Naive B cell (primary cell): ENCODE measurements at places on chromosomes 3 and 15.

DNA sequence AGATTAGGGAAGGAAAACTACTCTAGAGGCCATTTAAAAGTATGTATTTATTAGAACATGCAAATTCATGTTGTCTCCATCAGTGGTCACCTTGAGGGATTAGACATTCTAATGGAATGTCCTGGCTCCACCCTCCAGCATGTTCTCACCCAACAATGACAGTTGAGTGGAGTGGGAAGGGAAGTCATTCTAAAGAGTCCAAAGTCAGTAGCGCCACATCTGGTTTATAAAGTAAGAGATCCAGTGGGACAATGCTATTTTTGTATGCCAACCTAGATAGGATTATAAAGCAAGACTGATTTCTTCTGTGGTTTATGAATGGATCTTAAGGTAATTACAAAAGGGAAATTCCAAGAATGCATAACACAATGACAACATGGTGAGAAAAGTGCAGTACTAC, 33.3 kb downstream of the SLC24A1 start:
- no peak for DNase-seq

DNA sequence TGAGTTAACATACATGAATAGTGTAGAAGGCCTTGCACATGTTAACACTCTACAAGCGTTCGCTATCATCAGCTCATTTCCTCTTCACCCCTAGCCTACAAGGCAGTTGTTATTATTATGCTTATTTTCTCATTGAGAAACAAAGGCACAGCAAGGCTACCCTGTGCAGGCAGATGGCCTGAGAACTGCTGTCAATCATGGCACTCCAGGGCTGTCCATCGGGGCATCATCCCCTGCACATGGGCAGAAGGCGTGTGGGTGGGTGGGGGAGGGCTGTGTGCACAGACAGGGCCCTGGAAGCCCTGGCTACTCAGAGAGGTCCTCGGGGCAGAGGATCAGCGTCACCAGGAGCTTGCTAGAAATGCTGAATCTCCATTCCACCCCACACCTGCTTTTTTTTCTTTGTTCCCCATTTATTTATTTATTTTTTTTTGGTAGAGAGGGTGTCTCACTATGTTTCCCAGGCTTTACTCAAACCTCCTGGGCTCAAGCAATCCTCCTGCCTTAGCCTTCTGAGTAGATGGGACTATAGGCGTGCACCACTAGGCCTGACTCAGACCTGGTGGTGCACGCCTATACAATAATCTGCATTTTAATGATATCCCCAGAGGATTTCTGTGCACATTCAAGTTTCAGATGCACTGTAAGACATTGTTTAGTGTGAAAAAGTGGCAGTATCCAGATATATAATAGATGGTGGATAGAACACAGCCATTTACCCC, 9.6 kb upstream of the ZXDC start:
- DNase-seq: no peak

DNA sequence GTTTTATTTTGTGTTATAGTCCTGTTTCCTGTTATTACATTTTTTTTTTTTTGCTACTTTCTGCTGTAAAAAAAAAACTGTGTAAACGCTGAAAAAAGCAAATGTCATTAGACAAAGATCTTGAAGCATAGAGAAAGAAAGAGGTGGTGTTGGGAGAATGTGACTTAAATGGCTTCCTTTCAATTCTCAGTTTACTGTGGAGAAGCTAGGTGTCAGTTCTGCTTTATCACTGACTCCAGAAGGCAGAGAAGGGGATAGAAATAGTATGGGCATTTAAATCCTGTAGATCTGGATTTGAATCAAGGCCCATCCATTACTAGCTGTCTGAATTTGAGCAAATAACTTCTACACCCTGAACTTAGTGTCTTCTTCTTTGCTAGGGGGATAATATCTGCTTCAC, 23.0 kb downstream of the PPM1L start:
- DNase-seq: no peak

GRCh38 chr3:177487635-177488186, 290.4 kb upstream of the TBL1XR1 start:
- DNase-seq: no peak

GRCh38 chr15:101267320-101268104, 9.8 kb downstream of the SELENOS start:
- DNase-seq: no peak

DNA sequence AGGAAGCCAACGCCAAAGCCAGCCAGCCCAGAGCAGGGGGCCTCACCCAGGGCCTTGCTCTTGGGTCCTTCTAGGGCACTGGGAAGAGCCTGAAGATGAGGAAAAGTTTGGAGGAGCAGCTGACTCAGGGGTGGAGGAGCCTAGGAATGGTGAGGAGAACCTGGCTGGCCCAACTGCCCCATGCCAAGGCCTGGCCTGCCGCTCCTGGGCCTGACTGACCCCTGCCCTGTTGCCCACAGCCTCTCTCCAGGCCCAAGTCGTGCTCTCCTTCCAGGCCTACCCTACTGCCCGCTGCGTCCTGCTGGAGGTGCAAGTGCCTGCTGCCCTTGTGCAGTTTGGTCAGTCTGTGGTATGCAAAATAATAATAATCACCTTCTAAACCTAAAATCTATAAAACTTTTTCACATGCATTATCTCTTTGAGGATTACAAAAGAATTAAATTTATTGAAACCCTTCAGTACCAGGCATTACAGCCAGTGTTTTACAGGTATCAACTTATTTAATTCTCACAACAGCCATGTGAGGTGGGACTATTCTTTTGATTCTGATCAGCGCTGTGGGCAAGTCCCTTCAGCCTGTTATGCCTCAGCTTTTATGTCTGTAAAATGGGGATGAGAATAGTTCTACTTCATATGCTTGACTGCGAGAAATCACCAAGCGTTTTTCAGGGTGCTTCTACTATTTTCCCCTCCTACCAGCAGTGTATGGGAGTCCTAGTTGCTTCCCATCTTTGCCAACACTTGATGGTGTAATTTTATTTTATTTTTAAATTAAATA, 1.6 kb downstream of the IL17RC start:
- no peak for DNase-seq

DNA sequence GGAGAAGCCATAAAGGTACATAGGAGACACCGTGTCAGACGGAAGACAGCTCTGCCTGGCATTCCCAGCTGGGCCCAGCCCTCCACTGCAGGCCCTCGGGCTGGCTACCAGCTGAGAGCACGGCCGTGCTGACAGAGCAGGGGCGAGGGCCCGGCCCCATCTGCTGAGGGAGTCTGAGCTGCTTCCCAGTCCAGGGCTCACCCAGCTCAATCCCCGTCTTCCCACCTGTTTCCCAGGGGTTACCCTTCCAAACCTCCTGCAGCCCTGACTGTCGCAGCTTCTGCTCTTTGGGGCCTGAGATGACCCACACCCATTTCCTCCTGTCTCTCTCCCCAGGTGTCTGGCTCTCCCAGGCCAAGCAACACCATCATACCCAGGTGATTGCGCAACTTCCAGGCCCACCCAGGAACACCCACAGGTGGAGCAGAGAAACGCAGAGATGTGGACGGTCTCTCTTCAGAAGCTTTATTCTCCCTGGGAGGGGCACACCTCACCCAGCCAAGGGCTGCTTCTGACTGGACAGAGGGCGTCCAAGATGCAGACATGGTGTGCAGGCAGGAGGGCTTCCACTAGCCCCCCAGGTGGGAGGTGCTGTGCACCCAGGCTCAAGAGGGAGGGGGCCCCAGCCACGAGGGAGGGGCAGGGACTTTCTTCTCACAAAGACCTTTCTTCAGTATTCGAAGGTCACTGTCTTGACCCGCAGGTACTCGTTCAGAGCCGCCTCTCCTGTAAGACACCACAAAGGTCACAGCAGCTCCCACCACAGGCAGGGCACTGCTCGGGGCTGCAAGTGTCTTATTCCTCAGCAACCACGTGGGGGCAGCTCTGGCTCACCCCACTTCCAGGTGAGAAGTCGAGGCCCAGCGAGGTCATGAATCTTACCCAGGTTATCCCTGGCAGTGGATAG, 19.4 kb upstream of the SLC41A3 start:
- no peak for DNase-seq

DNA sequence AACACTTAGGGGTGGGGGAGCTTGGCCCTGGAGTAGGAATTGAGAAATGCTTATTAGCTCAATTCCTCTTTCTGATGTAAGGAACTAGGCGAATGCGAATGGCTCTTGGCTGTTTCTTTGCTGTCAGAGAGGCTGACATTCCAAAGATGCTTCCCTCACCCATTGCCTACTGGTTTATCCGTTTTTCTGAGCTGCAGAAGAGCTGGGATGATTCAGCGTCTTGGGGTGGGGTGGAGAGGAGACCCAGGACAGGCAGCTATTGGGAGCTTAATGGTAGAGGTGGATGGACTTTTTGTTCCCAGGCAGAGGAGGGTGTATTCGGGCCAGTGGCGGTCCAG, 9.8 kb downstream of the PLEKHO2 start:
- no peak for DNase-seq

DNA sequence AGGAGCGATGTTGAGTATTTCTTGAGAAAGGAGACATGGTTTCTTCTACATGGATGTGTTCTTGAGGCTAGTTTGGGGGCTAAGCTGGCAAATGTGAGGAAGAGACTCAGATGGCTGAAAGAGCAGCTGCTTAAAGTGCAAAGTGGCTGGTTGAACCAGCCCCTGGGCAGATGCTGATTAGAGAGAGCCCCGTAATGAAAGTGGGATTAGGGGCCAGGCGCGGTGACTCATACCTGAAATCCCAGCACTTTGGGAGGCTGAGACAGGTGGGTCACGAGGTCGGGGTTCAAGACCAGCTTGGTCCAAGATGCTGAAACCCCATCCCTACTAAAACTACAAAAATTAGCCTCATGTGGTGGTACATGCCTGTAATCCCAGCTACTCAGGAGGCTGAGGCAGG, 75.0 kb upstream of the GCNT3 start:
- DNase-seq: no peak

DNA sequence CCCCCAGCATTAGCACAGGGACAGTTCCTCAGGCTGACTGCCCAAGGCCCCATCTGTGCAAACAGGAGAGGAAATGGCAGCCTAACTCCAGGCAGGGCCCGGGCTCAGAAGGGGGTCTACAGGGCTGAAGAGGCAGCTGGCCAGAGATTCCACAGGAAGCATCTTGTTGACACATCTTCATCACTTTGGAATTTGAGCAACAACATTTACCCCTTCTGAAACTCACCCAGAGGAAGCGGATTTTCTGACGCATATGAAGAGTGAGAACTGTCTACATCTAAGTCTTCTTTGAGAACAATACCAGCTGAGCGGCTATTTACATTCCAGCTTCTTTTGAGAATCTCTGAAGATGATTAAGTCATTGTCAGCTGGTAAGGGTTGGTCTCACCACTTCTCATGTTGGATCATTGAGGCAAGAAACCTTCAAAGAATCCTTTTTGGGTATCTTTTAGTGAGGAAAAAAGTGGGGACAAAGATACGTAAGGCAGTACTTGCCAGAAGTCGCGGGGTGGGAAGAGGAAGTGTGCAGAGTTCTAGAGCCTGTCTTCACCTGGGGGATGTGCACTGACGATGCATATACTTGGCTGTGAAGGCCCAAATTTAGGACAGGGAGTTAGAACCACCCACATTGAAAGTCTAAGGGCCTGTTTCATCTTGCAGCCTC, 25.4 kb upstream of the SRP14 start:
- no peak for DNase-seq

GRCh38 chr3:104437131-104437750, 929.5 kb upstream of the ALCAM start:
- DNase-seq: no peak

GRCh38 chr3:129461022-129461421, 21.0 kb downstream of the IFT122 start:
- DNase-seq: no peak

- no peak for DNase-seq
Observed at GRCh38 chr3:49461443-49462171, 8.5 kb upstream of the DAG1 start.
